Testis (tissue), 5 donors: ENCODE measurements at places on chromosomes 12 and 14. TPM values are rescaled to one million over a fixed set of nuclear protein-coding genes. Genes with fewer than 3 reads are reported as not detected.

ENDOU gene
- total RNA-seq = 0.16 TPM

ARHGEF40 gene
- total RNA-seq = 36.9 TPM

INSM2 gene
- total RNA-seq = 2.4 TPM

PYGL gene
- 14.3 TPM for total RNA-seq

LBHD2 gene
- total RNA-seq = 1.9 TPM

CSAD gene
- total RNA-seq = 73.9 TPM

ERGIC2 gene
- total RNA-seq = 41.7 TPM

MMP17 gene
- 16.1 TPM for total RNA-seq

FOXM1 gene
- total RNA-seq = 18.1 TPM

C1S gene
- 86.1 TPM for total RNA-seq

LRRC10 gene
- not detected for total RNA-seq

PWP1 gene
- 65.7 TPM for total RNA-seq

RPL10L gene
- 45.8 TPM for total RNA-seq

CBX5 gene
- 63.9 TPM for total RNA-seq

RNU4-1 gene
- total RNA-seq = under 0.01 TPM

AGAP2 gene
- 3.2 TPM for total RNA-seq

CISTR gene
- not detected for total RNA-seq

CYP27B1 gene
- 3.9 TPM for total RNA-seq

BDKRB1 gene
- 3.3 TPM for total RNA-seq

TEDC1 gene
- 16.4 TPM for total RNA-seq

FAM186B gene
- total RNA-seq = 68.6 TPM

TPH2 gene
- 2.2 TPM for total RNA-seq

STAB2 gene
- 2.7 TPM for total RNA-seq

DCN gene
- 144 TPM for total RNA-seq

IGF1 gene
- total RNA-seq = 16.9 TPM

RTL1 gene
- total RNA-seq = 1.2 TPM

PNP gene
- total RNA-seq = 13.6 TPM

ZBTB42 gene
- 6.1 TPM for total RNA-seq

OASL gene
- 0.74 TPM for total RNA-seq
